ENCODE measurements at places on chromosomes 6 and 20. TPM values are rescaled to one million over a fixed set of nuclear protein-coding genes. Genes with fewer than 3 reads are reported as not detected.

Gene SPDEF
- not detected for total RNA-seq

Gene HIVEP2
- 11.8 TPM for total RNA-seq

Gene HLA-DOB
- total RNA-seq = not detected

Gene SMPDL3A
- 10.0 TPM for total RNA-seq

Gene CTCFL
- total RNA-seq = not detected

Gene RHAG
- total RNA-seq = not detected

Gene DDO
- 3.3 TPM for total RNA-seq

Gene YTHDF1
- total RNA-seq = 23.8 TPM

Gene GTSF1L
- not detected for total RNA-seq

Gene IPCEF1
- total RNA-seq = not detected

Gene LINC00237
- not detected for total RNA-seq

Gene COL9A1
- not detected for total RNA-seq

Gene ZC3H12D
- total RNA-seq = 0.06 TPM

Gene HMGCLL1
- total RNA-seq = not detected

Gene NHLRC1
- total RNA-seq = 1.5 TPM

Gene PNPLA1
- not detected for total RNA-seq

Gene CTAGE9
- not detected for total RNA-seq

Gene EYS
- total RNA-seq = 0.98 TPM

Gene C20orf202
- total RNA-seq = not detected

Gene EDN1
- total RNA-seq = 2.8 TPM

Gene OR2H1
- total RNA-seq = not detected

Gene KCNQ5
- 8.7 TPM for total RNA-seq

Gene ACTL10
- 0.96 TPM for total RNA-seq

Gene OR12D3
- total RNA-seq = not detected

Gene NHSL1
- total RNA-seq = 21.4 TPM

Gene CEP250
- total RNA-seq = 50.3 TPM

Gene DEFB125
- total RNA-seq = not detected

Gene CST9L
- total RNA-seq = not detected

Gene FAM83C
- not detected for total RNA-seq

Gene PRPH2
- total RNA-seq = 2.6 TPM

Gene MBOAT1
- 3.3 TPM for total RNA-seq

Gene PPIL6
- 1.6 TPM for total RNA-seq

Gene PSORS1C1
- 0.64 TPM for total RNA-seq

Gene HUS1B
- 0.17 TPM for total RNA-seq

Gene SAMD5
- total RNA-seq = 4.0 TPM

Gene GRM1
- total RNA-seq = under 0.01 TPM

Gene C20orf141
- not detected for total RNA-seq

Gene CCR6
- not detected for total RNA-seq
